ENCODE measurements at places on chromosomes 12 and 14.

DNA sequence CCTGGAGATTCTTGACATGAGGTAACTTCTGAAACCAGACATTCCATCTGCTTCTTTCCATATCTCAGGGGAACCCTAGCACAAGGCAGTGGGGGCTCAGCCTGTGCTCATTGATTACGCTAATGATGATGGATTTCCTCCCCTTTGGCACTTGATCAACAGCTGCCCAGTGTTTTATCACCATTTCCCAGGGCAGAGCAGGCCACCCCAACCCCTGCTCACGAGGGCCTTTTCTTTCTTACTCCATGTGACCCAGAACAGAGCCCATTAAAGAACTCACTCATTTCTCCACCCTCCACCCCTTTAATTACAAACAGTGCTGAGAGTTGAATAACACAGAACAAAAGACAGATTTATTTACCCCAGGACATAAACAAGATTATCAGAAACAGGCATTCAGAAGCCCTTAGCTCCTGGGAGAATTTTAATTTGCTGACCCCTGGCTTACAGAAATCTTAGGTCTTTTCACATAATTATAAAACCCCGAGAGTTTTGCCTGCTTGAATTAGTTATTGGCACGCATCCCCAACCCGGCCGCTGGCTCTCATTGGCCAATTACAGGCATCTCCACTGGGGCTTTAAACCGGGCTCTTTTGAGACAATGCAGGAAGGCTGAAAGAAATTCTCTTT lies 32.0 kb upstream of the CCDC60 start:
- DNase-seq: no peak

- peak; percentile 74 for DNase-seq
Observed at GRCh38 chr12:38138225-38139221, 178.1 kb upstream of the ALG10B start.

DNA sequence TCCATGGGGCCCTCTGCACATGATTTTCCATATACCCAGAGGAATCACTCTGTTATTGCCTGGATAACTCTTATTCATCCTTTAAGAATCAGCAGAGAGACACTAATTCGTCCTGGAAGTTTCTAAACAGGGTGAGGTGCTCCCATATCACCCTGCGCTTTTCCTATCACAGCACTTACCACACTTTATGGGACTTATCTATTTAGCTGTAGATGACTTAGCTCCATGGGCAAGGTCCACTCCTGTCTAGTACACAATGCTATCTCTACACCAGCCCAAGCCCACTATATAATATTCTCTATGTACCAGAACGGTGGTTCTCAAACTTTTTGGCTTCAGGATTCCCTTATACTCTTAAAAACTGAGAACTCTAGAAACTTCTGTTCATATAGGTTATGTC lies 111.7 kb downstream of the EFCAB11 start:
- no peak for DNase-seq

GRCh38 chr14:52076334-52076733 lies 7.5 kb upstream of the NID2 start:
- DNase-seq: peak; percentile 52

GRCh38 chr12:58011676-58012075 lies 70.3 kb downstream of the ATP23 start:
- no peak for DNase-seq

Measured in renal cortical epithelial cell (primary cell).